ENCODE measurements at places on chromosomes 2 and 18.

DNA sequence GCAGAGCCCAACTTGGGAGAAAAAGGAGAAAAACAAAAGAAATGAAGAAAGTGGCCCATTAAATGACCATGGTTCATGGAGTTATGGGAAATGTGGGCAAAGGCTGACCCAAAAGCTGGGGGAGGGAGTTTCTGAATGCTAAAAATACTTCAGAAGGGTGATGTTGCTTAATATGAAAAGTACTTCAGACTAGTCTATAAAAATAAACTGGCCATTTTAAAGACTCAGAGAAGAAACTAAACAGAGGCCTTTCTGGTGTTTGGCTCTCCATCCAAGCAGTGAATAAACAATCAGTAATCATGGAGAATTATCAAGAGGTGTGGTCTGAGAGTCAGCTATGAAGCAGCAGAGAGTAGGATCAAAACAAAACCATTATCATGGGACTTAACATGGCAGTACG, 160.8 kb upstream of the MAPRE2 start:
- DNase-seq: no peak

GRCh38 chr2:19664646-19665045, 237.1 kb downstream of the TTC32 start:
- no peak for DNase-seq

DNA sequence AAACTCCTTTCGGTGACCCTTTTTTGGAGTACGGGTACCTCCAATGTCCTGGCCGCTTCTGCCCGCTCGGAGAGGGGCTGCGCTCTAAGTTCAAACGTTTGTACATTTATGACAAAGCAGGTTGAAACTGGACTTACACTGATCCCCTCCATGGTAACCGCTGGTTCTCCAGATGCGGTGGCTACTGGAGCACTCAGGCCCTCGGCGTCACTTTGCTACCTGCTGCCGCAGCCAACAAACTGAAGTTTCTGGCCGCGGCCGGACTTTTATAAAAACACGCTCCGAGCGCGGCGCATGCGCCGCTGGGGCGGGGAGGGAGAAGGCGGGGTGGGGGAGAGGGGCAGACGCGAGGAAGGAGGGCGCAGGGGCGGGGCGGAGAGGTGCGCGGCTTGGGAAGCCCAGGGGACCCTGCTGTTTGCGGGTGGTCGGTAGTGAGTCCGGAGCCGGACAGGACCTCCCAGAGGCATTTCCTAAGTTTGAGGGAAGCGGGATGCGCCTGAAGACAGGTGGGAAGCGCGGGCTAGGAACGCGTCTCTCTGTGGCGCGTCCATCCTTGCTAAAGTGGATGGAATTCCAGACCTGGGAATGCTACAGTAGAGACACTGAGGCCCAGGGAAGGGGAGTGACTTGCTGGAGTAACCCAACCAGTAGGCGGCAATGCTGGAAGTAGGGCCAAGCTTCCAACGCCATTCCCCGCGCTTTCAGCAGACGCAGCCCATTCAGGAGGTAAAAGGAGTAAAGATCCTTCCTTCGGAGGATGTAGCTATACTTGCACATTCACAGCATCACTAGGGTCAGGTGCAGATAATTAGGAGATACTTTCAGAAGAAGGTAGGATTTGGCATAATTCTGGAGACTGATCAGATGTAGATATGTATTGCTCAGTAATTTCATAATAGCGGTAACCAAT, at the start of gene CXCR4:
Gene CXCR4, minus strand, starts transcription at position 241 of the 910 bp plus-strand sequence. Its CDS starts 89 bp downstream, at position 152.
- peak; percentile 86 for DNase-seq

DNA sequence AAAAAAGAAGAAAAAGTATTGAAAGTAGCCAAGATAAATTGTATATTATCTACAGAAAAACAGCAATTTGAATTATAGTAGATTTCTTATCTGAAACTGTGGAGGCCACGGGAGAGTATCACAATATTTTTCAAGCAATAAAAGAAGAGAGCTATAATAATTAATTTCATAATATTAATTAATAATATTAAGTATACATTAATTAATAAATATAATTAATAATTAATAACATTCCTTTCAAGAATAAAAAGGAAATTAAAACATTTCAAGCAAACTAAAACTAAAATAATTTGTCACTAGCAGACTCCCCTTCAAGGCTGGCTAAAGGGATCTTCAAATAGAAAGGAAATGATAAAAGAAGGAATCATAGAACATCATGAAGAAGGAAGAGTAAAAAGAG, 372.7 kb upstream of the KYNU start:
- DNase-seq: no peak

DNA sequence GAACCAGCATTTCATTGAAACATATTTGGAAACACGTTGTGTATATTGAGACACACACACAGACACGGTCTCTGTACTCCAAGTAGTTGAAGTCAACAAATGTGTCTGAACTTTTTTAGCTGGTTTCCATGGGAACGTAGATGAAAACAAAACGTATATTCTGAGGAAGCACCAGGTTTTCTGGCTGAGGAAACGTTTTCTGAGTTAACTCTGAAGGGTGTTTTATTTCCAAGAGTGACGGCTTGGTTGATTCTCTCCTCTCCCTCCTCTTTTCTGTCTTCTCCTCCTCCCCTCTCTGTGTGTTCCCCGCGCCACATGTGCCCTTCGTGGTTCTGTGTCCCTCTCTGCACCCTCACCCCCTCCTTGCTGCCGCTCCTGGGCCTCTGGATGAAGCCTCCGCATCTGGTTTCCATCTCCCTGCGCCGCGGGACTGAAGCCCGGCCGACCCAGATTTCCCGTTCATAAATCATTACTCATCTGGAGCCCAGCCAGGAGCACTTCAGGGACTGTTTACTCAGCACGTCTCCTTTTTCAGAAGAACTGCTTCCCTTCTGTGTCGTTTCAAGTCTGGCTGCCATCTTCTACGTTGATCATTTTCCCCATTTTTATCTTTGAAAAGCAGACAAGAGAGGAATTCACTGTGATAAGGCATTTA, 122.7 kb downstream of the COL6A3 start:
- DNase-seq: no peak

DNA sequence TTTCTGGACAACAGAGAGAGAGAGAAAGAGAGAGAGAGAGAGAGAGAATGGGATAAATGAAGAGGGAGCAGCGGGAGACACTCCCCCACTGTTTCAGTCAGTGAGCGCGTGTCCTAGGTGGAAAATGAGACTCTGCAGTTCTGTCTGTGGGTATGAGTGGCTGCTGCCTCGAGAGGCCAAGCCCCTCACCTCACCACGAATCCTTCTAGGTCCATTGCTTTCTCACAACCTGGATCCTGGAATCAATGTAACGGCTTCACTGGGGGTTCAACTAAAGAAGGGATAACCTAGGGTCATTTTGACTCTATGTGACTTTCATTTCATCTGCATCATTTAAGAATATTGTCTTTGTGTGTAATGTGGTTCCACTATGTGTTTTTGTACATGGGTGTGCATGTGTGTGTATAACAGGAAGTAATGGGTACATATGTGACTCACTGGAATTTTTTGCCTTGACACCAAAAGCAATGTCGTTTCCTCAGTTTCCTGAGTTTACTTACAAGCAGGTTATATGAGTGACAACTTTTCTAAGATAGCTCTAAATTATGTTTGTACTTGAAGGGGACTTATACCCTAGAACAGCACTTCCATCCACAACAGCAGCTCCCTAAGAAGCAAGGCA, 221.4 kb upstream of the TRIB2 start:
- DNase-seq: no peak

GRCh38 chr2:223989206-223989855, 32.1 kb downstream of the MRPL44 start:
- no peak for DNase-seq

DNA sequence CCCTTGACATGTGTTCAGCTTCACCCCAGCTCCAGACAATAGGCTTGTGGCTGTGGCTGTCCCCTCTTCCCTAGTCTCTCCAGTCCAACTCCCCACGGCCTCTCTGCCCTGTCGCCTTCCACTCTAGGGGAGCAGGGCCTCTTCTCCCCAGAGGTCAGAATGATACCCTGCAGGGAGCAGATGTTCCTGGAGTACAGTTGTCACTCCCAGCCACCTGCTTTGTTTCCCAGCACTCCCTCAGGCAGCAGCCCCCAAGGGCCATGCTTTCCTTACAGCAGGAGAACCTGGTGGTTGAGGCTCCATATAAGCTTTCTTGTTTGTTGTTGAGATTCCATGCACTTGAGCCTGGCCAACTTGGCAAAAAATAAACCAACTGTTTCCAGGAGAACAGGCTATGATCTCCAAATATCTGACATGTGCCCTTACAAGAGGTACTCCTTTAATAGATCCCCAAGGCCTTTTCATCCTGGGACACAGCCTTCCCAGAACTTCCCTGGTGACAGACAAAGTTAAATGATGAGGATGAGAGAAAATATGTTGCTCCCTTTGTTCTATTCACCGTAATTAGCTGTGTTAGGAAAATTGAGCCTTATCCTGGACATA, 45.1 kb downstream of the DPYSL5 start:
- DNase-seq: no peak

DNA sequence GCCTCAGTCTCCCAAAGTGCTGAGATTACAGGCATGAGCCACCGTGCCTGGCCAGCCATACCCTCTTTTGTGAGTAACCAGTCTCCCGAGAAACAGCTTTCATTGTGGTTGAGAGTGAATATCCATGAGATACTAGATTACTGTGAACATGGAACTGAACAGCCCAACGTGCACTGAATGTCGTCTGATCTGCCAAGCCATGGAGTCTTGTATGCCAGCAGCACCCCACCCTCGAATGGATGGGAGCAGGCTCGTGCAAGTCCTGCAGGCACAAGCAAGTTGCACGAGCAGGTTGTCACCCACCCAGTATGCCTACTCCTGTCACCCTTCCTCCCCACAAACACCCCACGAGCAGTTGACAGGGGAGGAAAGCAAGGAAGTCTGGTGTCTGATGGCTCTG, 36.5 kb upstream of the TFCP2L1 start:
- DNase-seq: no peak

DNA sequence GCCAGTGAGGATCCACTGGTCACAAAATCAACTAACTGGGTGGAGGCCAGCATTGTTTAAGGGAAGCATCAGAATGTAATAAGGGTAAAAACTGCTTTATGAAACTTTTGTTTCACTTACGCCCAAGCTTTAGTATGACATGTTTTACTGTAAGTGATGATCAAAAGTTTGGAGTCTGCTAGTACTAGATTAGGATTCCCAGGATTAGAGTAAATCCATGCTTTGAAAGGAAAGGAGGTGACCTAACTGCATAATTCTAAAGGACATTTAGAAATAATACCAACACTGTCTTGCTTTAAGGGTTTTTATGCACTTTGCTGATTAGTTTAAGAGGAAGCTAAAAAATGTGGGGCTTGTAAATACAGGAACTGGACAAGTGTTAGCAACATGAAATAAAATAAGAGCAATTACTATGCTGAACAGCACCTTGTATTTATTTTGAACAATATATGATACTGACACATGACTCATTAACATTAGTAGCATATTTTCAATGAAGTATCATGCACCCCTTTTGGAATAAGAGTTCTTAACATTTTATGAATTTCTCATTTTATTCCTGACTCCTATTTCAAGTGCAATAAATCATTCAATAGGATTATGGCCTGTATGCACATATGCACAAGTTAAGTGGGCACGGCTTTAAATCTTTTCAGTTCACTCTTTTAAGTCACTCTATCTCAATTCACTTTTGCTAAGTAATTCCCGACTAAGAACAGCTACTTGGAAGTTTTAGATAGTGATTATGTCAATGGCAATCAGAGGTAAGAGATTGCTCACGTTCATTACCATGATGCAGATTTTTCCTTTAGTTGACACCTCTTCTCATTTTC, 62.5 kb downstream of the STK39 start:
- no peak for DNase-seq

GRCh38 chr2:133194362-133194655, 374.0 kb downstream of the NCKAP5 start:
- DNase-seq: no peak

DNA sequence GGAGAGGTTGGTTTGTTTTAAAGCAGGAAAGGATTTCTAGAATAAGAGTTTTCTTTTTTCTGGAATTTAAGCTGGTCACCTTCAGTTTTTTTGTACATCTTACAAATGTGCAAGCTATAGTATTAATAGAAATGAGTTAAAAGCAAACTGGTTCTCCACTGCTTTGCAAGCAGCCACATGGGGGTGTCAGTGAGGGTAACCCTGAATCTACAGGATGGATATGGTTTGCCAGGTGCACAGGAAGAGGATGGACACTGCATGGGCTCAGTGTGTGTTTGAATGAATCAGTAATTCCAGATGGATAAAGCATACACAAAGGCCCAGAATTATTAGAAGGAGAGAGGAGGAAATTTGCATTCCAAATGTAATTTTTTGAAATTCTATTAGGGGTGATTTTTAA, 89.0 kb downstream of the MAPRE2 start:
- no peak for DNase-seq

DNA sequence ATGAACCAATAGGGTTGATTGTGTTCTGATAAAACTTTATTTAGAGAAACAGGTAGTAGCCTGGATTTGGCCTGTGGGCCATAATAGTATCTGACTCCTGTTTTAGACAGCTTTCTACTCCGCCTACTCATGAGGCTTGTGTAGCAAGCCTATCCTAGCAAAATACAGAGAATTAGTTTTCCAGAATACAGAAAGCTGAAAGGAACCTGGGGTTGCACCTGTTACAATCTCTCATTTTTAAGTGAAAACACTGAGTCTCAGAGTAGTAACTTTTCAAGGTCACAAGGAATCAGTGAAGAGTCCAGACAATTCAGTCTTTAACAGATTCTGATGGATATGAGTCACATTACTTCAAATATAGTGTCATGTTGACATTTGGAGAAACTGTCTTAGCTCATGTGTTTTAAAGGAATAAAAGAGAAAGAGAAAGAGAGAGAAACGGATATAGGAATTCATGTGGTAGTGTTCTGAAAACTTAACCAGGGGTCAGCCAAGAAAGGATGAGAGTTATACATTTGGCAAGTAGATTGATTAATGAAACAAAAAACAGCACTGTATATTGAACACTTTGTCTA, 17.0 kb downstream of the ARHGAP28 start:
- no peak for DNase-seq

Data from stimulated activated CD8-positive, alpha-beta memory T cell treated with anti-CD3 and anti-CD28 coated beads, Interleukin-15, amount 100 ng/mL, for 1 hour (primary cell).